Breast epithelium (tissue), 4 donors: ENCODE measurements at places on chromosomes 12 and 14. TPM values are rescaled to one million over a fixed set of nuclear protein-coding genes. Genes with fewer than 3 reads are reported as not detected.

GRCh38 chr14:100882991-100883788, 20.3 kb downstream of the RTL1 start:
- no peak for DNase-seq

GRCh38 chr12:112988224-112988623, 9.9 kb downstream of the OAS2 start:
- DNase-seq, result no peak

DNA sequence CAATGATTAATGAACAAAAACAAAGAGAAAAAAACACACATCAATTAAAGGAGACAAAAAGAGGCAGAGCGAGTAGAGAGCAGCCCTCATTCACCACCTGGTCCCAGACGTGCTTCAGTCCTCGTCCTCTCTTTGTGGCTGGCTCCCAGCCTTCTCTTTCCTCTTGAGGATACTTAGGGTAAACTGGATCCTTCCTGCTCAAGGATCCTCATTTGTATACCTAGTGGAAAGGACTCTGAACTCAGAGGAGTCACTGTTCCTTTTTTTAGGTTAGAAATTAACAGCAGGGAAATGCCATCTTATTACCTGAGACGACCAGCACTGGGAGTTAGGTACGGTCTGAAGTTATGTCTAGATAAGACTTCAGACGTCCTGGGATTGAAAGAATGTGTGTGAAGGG, 9.7 kb downstream of the MLEC start:
- DNase-seq, result no peak

GRCh38 chr14:22221508-22221907, 367.5 kb downstream of the DAD1 start:
- DNase-seq, result no peak

DNA sequence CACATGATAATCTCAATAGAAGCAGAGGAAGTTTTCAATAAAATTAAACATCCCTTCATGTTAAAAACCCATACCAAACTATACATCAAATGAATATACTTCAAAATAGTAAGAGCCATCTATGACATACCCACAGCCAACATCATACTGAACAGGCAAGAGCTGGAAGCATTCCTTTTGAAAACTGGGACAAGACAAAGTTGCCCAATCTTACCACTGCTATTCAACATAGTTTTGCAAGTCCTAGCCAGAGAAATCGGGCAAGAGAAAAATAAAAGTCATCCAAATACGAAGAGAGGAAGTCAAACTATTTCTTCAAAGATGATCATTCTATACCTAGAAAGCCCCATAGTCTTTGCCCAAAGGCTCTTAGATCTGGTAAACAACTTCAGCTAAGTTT, 454.7 kb upstream of the PRICKLE1 start:
- DNase-seq, result no peak

GRCh38 chr12:91902860-91903683, 242.6 kb downstream of the BTG1 start:
- DNase-seq, result no peak

GRCh38 chr12:47491516-47492305, 214.1 kb downstream of the RPAP3 start:
- DNase-seq, result no peak

- DNase-seq, result peak; percentile 59
These were observed 23.6 kb downstream of the RASSF3 start for GRCh38 chr12:64633940-64634337.

- no peak for DNase-seq
These were observed 30.1 kb upstream of the TSPAN11 start for GRCh38 chr12:30896461-30896860.

DNA sequence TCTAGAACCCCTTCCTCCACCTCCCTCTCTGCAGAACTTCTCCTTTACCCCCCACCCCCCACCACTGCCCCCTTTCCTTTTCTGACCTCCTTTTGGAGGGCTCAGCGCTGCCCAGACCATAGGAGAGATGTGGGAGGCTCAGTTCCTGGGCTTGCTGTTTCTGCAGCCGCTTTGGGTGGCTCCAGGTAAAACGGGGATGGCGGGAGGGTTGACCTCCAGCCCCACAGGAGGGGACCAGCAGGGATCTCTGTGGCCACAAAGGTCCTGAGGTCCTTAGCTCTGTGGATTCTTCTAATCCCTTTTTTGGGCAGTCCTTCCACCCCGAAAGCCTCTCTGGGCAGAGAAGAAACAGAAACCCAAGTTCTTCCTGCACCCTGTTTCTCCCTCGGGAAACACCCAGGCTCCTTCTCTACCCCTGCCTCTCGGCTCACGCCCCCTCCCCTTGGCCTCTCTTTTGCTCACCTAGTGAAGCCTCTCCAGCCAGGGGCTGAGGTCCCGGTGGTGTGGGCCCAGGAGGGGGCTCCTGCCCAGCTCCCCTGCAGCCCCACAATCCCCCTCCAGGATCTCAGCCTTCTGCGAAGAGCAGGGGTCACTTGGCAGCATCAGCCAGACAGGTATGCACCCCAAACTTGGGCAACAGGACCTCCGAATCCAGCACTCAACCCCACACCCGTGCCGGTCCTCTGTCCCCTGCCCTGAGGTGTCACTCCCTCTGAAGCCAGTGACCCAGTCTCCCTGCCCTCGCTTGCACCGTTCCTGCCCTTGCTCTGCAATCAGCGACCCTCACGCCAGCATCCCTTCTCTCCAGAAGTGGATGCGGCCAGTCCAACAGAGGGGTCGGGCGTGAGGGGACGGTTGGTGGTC, 638 bp downstream of the LAG3 start:
- DNase-seq, result no peak

DNA sequence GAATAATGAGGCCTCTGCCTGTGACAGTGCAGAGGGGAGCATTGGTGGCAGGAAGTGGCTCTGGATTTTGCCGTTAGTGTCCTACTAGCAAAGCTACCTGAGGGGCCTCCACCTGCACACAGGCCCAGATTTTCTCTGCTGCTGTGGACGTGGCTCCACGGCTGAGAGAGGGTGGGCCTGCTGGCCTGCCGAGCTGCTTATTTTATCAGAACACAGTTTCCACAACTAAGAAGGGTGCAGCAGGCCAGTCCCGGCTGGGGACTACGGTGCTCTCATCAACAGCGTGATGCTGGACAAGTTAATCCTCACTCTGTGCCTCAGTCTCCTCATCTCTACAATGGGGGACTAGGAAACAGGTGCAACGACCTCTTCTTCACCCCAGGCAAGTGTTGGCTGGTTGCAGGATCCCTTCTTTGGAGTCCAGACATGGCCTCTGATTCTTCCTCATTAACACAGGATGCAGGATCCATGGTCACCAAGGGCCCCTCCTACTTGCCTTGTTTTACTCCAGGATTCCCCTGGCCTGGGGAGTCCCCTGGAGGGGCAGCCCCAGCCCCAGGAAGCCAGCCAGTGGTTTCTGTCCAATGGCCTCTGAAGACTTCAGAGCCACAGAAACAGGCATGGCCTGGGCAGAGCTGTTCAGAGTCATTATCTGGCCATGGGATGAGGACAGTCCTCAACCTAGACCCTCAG, 3.3 kb downstream of the FAM181A start:
- DNase-seq, result no peak

GRCh38 chr14:24609655-24610344, at the start of gene GZMH:
Gene GZMH (minus strand): TSS chr14:24609685. CDS start chr14:24609613, 72 bp downstream.
- no peak for DNase-seq

GRCh38 chr12:15664491-15664890, 124.7 kb downstream of the EPS8 start:
- no peak for DNase-seq

- DNase-seq, result peak; percentile 19
These were observed 62.9 kb upstream of the NID2 start for GRCh38 chr14:52131640-52132320.

GRCh38 chr12:43112101-43112920, 439.7 kb downstream of the ADAMTS20 start:
- DNase-seq, result no peak

DNA sequence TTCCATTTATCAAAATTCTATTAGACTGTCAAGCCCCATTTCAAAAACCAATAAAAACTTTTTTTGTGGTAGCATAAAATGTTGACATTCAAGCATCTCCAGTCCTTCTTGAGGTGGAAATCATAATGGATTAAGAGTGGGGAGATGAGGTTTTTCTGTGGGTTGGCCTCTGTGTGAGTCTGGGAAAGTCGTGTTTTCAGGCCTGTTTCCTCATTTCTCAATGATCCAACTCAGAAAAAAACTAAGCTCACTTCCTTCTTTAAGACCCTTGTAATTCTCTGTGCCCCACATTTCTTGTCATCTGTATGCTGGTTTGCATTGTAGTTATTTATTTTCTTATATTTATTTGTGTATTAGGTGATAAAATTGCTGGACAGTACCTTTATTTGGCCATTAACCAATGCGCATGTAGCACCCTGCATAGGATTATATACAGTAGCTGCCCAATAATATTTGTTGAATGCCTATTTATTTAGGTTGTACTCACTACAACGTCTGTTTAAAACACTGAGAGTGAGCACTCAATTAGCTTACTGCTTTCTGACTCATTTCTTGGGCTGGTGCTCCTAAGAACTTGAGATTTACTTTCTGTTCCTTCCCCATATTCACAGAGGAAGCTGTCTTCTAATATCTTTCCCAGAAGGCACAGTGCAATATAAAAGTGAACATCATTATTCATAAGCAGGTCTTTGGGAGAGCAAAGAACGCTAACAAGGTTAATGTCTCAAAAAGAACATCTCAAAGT, 121.9 kb downstream of the DNAI7 start:
- DNase-seq, result no peak

DNA sequence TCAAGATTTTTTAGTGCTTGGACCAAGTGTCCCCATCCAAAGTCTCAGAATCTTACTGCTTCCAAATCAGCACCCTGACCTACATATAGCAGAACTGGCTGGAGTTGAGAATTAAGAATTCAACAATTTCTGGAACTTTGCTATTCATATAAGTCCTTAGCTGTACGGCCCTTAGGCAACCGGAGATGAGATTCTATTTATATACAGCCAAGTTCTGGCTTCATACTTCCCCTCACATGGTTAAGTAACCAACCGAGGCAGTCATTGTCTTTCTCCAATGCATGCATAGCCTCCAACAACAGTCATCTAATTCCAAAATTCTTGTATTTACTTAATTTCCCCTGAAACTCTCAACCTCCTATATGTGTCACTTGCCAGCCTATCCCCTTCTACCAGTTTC, 76.6 kb downstream of the SINHCAF start:
- no peak for DNase-seq

DNA sequence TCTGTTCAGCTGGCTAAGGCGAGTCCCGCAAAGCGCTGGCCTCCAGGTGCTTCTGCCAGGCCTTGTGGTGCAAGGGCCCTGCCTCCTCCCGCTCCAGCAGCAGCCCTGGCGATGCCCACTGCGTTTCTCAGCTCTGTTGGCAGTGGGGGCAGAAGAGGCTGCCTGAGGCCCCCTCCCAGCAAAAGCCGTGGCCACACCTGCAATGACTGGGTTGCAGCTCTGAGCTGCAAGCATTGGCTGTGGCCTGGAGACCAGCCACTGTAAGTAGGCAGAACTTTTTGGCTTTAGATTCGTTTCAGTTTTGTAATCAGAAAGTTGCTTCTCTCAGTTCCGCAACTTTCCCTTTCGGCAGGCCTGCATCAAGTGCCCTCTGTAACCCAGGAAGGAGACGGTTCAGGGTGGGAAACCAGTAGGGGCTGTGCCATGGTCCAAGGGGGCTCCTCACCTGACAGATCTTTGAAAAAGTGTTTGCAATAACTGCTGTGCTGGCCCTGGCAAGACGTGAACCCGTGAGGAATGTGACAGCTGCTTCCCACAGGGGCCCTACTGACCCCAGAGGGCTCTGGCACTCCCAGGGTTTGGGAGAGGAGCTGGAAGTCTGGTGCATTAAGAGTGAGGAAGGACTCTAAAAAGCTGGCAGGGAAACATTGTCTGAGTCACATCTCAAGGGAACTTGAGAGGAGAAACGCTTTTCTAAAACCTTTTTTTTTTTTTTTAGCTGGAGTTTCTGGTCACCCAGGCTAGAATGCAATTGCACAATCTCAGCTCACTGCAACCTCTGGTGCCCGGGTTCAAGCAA, 54.5 kb upstream of the MAX start:
- DNase-seq, result peak; percentile 20

DNA sequence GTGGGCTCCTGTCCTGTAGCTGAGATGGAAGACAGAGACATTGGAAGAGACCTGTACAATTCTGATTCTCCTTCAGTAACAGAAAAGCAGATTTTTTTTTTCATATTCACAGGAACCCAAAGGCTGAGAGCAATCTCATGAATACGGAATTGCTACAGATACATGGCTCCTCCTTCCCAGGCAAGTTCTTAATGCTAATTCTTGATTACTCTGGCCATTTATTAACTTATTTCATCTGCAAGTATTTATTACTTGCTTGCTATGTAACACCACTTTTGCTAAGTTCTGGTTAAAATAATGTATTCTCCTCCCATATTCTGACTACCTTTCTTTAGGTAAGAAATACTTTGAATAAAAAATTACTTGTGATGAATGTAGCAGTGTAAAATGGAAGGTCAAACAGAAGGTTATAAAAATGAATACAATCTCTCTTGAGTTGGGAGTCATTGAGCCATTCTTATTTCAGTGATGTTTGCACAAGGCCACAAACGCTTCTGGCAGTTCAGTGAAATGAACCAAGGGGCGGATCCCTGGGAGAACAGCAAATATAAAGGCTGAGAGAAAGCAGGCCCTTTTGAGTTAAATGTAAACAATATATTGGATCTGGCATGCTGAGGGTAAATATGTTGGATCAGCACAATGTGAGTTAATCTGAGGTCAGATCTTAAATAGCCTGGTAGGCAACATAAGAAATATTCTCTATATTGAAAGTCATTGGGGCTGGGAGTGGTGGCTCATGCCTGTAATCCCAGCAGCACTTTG, 37.6 kb downstream of the MUCL1 start:
- peak; percentile 53 for DNase-seq

GRCh38 chr14:105083926-105084685, 18.9 kb upstream of the GPR132 start:
- DNase-seq, result no peak

DNA sequence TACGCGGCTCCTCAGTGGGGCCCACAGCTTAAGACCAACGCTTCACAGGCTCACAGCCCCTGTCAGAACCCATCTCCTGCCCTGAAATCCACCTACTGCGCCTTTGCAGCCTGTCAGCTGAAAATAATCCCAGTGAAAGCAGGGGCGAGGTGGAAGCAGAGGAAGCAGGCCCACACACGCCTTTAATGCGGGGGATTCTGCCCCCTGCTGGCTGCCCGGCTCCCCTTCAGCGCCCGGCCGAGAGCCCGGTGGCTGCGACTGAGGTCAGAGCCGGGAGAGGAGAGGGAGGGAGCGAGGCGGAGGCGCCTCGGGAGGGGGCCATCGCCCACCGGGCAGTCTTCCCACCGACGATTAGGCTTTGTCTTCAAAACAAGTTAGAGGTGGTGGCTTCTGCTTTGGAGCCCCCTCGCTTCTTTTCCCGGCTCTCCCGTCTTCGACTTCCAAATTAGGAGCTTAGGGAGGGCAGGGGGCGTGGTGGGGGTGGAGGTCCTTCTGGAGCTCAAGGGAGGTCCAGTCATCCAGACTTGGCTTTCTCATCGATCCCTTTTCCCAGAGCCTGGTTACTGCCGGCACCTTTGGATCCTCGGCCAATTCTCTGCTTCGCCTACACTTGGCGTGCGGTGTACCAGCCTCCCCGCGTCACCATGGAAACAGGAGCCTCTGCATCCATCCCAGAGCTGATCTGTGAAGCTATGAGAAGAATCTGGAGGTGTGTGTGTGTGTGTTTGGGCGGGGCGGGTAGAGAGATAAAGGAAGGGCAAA, 25.2 kb upstream of the RND1 start:
- DNase-seq, result peak; percentile 72

The BIN2 gene
- 6.2 TPM for total RNA-seq

The IFI27L2 gene
- total RNA-seq, result 74.2 TPM

The CNTN1 gene
- total RNA-seq, result 16.4 TPM

The PIK3C2G gene
- total RNA-seq, result 35.1 TPM

The C12orf50 gene
- total RNA-seq, result not detected

The TAS2R43 gene
- total RNA-seq, result 6.1 TPM

The AMN gene
- 0.16 TPM for total RNA-seq

The MYBPC1 gene
- 0.64 TPM for total RNA-seq

The FSCB gene
- total RNA-seq, result not detected

The GALNT9 gene
- total RNA-seq, result not detected

The SYCP3 gene
- 0.33 TPM for total RNA-seq
